ENCODE measurements at places on chromosomes 5 and 9.

DNA sequence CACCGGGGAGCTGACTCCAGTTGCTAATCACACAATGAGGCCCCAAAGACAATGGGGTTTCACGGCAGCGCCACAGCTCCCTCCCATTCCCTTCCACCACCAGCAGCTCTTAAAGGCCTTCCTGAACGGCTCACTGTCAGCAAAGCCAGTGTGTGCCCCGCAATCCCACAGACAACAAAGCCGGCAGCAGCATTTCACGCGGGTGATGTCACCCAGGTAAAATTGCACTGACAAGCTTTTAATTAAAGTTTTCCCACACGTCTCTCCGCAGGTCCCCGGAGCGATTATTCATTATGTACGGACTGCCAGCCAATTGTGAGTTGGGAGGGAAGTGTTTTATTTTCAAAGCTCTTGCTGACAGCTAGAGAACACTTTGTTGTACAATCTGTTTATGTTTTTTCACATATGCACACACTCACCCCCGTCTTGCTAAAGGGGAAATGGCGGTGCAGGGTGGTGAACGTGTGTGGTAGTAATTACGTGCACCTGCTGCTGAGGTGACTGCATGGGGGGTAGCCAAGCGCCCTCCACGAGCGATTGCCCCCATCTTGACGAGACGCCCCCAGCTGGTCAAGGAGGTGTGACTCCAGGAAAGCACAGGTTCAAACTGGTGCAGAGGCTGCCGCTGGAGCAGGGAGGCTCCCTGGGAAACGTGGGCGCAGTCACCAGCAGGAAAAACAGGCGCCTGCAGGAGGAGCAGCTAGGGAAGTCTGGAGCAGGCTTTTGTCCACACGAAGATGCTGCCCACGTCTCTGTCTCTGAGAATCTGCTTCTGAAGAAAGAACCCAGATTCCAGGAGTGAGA lies 65.0 kb downstream of the IRX2 start:
- no peak for DNase-seq

DNA sequence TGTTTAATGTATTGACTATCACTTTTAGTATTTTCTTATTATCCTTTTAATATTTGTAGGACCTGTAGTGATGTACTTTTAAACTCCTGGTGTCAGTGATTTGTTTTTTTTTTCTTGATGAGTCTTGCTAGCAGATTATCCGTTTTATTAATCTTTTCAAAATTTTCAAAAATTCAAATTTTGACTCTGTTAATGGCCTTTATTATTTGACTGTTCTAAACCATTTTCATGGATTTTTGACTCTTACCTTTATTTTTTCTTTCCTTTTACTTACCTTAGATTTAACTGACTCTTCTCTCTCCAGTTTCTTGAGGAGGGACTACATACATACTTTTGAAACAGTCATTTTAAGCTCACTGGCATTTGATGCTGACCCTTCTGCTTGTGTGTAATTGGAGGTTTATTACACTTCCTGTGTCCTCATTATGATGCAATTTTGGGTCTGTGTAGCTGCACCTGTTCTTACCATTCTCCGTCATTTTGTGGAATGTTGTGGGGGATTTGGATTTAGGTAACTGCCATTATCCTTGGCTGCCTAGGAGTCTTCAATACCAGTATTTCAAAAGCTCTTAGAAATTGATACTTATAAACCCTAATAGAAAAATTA lies 32.0 kb upstream of the EXOC3 start:
- no peak for DNase-seq

DNA sequence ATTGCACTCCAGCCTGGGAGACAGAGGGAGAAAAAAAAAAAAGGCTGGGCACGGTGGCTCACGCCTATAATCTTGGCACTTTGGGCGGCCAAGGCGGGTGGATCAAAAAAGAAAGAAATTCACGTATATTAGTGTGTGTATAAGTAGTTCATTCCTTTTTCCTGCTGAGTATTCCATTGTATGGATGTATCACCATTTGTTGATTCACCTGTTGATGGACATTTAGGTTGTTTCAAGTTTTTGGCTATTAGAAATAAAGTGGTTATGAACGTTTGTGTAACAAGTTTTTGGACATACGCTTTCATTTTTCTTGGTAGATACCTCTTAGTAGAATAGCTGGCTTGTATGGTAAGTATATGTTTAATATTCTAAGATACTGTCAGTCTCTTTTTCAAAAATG lies 28.5 kb downstream of the ZNF131 start:
- no peak for DNase-seq

- no peak for DNase-seq
These were observed 79.5 kb upstream of the HAPLN1 start for GRCh38 chr5:83800201-83800600.

DNA sequence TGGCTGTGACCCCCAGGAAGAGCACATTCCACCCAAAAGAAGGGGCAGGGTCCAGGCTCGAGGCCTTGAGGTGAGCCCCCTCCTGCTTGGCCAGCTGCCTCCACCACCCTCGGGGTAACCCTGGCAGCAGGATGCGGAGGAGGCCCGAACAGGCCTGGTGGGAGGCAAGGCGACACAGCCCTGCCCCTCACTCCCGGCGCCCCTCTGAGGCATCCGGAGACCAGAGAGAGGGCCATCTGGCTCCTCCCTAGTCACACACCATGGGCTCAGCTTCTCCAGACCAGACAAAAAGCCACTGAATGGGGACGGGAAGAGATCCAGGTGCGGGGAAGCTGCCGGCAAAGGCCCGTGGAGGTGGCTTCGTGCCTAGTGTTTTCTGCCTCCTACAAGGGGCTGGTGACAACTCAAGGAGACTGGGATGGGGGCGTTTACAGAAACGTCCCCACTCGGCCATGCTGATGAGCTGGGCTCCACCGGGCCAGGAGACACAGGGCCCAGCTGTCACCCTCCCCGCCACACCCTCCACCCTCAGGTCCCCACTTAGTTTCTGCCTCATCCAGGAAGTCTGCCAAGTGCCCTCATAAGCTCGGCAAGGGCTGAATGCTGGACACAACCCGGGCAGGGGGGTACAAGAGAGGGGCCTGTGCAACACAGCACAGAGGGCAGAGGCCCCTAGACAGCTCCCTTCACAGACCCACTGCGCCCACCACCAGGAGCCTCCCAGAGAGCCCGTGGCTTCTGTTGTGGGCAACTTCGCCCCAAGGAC lies 41.9 kb downstream of the NACC2 start:
- no peak for DNase-seq

DNA sequence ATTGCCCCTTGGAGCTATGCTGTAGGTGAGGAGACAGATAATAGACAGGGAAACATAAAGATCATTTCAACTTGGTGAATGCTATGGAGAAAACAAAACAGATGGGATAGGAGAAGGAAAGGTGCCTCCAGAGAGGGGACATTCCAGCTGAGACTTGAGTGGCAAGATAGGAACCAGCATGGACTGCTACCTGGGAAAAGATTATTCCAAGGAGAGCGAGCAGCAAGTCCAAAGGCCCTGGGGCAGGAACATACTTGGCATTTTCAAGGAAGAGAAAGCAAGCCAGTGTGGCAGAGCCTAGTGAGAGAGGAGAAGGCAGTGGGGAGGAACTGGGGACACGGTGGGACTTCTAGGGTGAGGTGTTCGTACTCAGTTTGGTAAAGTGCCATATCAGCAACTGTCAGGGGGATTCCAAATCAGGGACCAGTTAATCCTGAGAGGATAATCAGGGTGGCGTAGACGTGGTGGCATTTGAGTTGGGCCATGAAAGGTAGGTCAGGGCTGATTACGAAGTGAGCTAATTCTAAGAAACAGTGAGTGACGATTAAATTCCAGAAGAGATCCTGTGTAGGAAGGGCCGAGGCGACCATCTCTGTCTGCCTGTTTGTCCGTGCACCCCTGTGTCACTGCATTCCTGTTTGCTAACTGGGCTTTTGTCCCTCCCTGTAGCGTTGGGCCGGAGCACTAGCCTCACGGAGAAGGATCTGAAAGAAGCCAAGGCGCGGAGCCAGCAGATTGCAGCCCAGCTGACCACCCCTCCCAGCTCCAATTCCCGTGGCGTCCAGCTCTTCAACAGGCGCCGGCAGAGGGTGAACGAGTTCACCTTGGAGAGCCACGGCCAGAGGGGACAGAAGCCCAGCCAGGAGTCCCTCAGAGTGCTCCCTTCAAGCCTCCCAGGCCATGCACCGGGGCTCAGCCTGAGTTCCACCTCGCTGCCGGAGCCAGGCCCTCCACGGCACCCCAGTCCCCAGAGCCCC lies 7.1 kb downstream of the SYNPO start:
- DNase-seq, result no peak

DNA sequence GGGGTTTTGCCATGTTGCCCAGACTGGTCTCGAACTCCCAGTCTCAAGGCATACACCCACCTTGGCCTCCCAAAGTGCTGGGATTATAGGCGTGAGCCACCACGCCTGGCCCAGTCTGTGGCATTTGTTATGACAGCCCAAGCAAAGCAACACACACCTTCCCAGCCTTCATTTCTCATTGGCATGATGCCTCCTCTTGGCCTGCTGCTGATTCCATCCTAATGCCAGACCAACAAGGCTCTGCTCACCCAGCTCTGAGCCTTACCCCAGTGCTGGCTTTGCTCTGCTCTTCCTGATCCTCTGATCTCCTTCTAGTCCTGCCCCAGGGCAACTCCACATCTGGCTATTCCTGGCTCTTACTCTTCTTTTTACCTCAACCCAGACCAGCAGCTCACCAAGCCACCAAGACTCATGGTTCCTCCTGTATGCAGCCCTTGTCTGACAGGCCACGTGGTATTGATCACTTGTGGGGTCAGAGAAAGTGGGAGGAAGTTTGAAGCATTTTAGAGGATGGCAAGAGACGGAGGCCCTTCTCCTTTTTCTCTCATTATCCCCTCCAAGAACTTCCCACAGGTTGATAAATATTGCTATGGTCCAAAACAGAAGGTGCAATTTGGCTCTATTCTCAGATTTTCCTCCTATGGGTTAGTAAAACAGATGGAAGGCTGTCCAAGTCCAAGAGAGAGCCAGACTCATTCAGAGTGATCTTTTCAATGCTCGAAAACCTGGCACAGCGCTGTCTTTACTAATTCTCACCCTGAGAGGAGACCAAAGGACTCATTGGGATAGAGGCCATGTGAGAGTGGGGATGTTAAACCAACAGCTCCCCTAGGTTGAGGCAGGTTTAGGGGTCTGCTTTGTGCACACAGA lies 958 bp downstream of the CD180 start:
- no peak for DNase-seq

GRCh38 chr5:32339198-32339597 lies 26.5 kb upstream of the MTMR12 start:
- no peak for DNase-seq

- DNase-seq, result no peak
These were observed 368.4 kb downstream of the MAN2A1 start for GRCh38 chr5:110058175-110058574.

DNA sequence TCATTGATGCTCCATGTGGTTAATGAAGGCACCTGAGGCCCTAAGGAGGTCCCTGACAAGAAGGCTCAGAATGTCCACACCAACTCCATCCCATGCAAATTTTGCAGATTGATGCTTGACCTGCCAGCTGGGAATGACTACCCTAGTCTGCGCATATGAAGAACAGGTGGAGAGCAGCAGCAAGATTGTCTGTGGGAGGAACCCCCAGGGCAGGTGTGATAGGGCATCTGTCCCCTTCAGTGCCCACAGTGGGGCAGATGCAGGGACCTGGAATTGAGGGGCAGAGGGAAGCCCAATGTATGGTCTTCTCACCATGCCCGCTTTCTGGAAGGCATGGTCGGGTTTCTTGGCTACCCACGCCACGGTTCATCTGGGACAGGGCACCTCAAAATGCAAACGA lies 79.6 kb downstream of the MACROH2A1 start:
- DNase-seq, result no peak

GRCh38 chr5:157126-157715 lies 34.1 kb upstream of the LRRC14B start:
- DNase-seq, result no peak

GRCh38 chr5:86542532-86542931 lies 75.2 kb upstream of the COX7C start:
- no peak for DNase-seq

- no peak for DNase-seq
These were observed 17.8 kb downstream of the MRPL36 start for GRCh38 chr5:1781726-1782384.

GRCh38 chr5:109923205-109923604 lies 233.5 kb downstream of the MAN2A1 start:
- DNase-seq, result no peak
